H9 (cell line): ENCODE measurements at places on chromosomes 1 and 21.

DNA sequence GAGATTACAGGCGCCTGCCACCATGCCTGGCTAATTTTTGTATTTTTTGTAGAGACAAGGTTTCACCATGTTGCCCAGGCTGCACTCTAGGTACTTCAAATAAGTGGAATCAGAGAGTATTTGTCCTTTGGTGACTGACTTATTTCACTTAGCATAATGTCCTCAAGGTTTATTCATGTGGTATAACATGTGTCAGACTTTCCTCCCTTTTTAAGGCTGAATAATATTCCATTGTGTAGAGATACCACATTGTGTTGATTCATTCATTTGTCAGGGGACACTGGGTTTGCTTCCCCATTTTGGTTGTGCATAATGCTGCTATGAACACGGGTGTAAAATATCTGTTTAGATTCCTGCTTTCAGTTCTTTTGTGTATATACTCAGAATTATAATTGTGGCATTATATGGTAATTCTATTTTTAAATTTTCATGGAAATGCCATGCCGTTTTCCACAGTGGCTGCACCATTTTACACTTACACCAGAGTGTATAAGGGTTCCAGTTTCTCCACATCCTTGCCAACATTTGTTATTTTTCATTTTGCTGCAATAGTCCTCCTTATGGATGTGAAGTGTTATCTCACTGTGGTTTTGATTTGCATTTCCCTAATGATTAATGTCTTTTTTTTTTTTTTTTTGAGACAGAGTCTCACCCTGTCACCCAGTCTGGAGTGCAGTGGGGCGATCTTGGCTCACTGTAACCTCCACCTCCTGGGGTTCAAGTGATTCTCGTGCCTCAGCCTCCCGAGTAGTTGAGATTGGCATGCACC, 35.1 kb downstream of the IL6R start:
- no peak for DNase-seq

GRCh38 chr1:14263225-14263624, 335.3 kb upstream of the KAZN start:
- no peak for DNase-seq

DNA sequence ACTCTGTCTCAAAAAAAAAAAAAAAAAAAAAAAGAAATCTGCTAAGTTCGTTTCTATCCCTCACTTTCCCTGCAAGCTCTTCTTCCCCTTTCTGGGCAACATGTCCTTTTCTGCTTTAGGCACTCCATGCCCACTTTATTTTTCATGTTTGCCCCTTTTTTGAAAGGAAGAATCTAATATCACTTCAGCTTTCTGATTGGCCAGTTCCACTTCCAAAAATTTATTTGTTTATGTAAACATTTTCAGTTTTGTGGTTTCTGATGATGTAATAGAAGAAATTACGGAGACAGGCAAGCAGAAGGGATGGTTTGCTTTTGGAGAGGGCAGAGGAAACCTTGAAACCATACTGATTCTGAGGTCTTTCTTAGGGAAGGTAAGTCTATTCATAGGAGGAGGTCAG, 15.1 kb downstream of the IFNAR1 start:
- no peak for DNase-seq

GRCh38 chr1:233379869-233380438, 52.4 kb downstream of the MAP3K21 start:
- no peak for DNase-seq

DNA sequence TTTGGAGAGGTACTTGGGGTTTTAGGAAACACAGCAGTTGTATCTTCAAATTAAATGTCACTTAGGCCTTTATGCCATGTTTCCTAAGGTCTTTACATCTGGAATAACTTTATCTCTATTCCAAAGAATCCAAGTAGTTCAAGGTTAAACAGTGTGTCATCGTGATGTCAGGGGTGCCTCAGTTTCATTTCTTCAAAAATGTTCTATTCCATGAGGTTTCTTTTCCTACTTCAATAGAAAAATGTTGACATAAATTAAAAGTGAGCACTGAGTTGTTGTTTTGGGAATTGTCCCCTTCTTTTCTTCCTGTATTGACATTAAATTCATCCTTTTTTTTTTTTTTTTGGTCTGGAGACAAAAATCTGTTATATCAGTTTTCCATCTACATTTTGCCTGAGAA, 160.6 kb upstream of the C21orf91 start:
- no peak for DNase-seq

- DNase-seq: no peak
Measured at GRCh38 chr1:56541408-56541807, 38.0 kb downstream of the PLPP3 start.

GRCh38 chr1:94336991-94337390, 81.2 kb upstream of the ABCD3 start:
- no peak for DNase-seq

- no peak for DNase-seq
Measured at GRCh38 chr1:204107892-204108291, 35.0 kb downstream of the SOX13 start.

GRCh38 chr1:88401313-88401712, 282.8 kb upstream of the PKN2 start:
- DNase-seq: no peak

DNA sequence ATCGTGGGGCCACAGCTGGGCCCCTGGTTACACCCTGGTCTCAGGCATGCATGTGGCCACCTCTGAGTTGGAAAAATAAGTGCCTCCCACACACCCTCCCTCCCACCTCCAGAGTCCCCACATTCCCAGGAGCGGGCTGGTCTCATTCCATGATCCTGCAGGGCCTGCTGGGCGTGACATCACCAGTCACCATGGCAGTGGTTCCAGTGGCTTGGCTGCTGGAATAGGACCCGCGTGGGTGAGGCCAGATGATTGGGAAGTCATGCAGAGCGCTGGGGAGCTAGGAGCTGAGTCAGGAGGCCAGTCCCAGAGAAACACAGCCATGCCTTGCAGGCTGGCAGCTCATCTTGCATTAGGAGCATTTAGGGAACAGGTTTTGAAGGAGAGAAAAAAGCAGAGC, 125.4 kb upstream of the TMEM51 start:
- no peak for DNase-seq

DNA sequence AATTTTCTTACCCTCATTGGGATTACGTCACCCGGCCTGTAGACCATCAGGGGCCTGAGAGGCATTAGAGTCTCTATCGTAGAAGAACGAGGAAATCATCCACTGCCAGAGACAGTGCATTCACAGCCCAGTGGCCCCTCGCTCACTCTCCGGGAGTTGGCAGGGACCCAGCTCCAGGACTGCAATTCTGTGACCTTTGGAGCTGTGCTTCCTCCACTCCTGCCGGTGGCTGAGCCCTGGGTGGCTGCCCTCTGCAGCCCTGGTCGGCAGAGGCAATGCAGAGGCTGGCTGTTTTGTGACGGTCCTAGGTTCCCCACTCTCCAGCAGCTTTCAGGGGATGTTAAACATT, 12.7 kb downstream of the SLC37A1 start:
- DNase-seq: no peak

- DNase-seq: peak; percentile 50
Measured at GRCh38 chr21:43727519-43728153, 8.7 kb downstream of the PDXK start.

DNA sequence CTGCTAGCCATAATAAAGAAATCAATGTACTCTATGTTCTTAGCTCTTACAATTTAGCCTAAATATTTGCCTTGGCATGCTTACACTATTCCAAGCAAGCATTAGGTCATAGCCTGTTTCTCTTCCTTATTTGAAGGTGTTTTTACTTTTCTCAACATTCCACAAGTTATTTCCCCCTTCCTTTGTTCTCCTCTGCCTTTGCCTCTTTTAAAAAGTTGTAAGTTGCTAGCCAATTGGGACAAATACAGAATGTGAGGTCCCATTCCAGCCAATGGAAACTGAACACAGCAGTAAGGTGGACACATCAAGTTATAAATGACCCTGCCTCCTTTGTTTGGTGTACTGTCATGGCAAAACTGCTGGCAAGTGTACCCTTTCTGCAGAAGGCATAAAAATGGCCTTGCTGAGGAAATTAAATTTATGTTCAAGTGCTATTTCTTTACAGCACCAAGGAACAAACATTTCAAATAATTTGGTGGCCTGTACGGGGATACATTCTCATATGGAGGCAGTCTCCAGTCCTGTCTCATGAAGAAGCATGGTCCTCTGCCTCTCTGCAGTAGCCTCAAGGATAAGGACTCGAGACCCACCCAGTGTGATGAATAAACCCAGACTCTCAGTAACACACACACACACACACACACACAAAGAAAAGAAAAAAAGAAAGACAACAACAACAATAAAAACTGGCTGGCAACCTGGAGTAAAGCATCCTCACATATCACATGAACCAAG, 28.8 kb upstream of the FMO1 start:
- no peak for DNase-seq

GRCh38 chr1:245124644-245125043, 30.1 kb upstream of the KIF26B start:
- DNase-seq: no peak

DNA sequence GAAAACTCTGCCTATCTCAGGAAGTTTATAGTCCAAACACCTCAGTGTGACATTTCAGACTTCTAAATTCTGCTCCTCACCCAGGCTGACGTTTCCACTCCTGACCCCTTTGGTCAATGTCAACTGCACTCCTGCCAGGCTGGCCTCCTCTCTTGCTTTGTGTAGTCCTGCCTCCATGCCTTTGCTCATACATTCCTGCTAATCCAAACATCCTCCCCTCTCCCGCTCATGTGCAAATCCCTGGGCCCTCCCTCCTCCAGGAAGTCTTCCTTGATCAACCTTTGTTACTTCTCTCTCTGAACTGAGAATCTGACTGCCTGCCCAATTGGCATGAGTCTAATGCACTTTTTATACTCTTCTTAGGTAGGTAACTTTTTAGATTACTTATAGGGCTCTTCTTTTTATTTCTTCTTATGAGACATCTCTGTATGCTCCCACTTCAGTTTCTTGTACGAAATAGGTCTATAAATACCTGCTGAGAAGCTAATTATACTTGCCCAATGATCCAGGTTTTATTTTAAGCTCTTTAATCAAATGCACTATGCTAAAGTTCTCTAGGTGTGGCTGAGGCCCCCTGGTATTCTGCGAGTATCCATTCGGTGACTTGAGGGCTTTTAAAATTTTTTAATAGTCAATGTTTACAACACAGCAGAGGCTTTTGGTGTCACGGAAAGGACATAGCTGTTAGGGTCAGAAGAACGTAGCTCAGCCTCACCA, 128.1 kb downstream of the PLXNA2 start:
- DNase-seq: no peak

DNA sequence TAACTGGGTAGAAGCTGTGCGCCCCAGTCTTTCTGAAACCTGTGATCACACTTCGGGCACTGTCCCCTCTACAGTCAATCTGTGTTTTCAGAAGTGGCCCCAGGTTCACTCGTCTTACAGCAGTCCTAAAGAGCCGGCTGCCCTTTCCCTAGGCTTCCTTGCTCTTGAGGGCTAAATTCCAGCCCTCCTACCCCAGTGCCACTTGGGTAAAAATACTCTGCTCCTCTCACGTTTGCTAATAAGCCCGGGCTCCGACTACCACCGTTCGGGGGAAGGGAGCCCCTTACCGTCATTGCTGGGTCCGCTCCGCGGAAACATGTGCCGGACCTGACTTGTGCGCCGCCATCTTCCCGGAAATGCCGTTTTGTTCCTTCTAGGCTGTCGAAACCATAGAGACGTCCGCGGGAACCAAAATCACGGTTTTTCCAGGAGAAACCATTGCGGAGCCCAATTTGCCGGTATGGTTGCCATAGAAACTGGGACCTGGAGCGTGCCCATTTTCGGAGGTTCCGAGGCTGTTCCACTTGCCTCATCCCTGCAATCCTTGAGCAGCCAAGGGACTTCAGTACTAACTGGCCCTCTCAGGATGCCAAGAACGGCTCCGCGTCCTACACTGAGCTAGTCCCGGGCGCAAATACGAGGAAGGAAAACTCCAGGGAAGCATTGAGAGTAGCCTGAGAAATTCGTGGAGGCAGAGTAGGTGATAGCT, at the start of gene GPATCH4:
Gene GPATCH4 (minus strand): TSS at position 358 of the 709 bp plus-strand sequence.
- peak; percentile 88 for DNase-seq

DNA sequence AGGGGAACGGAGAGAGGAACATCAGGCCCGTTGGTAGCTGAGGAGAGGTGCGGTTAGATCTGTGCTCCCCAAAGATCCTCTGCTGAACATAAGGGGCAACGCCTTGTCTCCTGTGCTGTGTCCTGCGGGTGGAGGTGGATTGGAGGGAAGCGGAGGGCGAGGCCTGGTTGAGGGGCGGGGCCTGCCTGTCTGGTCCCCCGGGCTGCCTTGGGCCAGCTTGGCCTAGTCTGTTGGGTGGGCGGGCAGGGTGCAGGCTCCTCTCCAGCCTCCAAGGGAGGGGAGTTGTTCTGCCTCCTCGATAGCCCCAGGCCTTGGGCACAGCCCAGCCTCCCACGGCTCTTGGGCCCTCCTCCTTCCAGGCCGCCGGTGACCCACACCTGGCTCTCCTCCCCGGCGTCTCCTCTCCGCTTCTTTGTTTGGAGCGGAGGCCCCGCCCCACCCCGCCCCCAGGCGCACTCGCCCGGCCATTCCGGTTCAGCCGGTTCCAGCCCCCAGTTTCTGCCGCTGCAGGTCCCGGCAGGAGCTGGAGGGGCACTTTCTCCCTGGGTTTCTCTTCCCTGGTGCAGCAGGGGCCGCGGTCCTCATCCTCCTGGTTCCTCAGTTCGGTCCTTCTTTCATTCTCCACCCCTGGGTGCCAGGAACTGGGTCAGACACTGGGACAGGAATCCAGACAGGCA, 19.4 kb downstream of the PTPRF start:
- peak; percentile 99 for DNase-seq

DNA sequence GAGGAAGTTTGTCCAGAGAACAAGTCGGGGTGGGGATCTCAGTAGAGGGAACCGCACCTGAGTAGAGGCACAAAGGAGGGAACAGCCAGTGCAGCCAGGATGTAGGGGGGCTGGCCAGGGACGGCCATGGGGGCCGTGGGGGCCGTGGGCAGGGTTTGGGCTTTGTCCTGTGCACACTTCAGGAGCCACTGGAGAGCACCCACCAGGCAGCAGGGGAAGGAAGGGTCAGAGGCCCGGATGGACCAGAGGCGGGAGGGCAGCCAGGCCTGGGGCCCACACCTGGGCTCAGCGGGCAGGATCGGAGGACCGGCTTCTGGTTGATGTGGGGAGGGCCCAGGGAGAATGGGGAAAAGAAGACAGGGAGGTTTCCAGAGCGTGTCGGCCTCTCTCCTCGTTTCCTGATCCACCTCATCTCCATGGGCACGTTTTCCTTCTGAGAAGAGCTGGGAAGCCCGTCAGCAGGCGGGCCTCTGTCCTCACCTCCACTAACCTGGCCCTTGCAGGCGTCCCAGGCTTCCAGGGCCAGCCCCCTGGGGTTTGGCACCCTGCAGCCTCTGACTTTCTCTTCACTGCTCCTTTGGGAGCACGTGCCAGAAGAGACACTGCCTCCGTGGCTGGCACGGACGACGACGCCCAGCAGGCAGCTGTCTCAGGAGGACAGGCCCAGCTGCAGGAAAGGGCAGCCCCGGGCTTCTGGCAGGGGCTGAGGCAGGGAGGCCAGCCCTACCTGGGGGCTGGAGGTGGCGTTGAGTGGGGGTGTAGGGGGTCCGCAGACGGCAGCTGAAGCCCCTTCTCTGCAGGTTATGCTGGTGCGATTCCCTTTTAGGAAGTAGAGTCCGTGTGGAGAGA, 16.8 kb upstream of the PDXK start:
- DNase-seq: no peak

DNA sequence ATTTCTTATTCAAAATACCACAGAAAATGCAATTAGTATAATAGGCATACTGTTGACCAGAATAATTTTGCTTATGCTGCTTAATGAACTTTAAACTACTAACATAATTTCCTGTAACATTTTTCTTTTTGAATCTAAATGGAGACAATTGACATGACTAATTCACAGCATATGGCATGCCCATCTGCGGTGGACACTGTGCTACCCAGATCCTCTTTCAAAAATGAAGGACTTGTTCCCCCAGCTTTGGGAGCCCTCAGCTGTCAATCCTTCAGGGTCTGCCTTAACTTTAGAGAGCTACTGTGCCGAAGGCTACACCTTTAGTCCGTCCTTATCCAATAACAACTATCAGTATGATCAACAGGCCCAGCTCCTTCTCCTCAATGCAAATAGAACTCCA, 789.0 kb downstream of the PLA2G4A start:
- DNase-seq: no peak
